ENCODE measurements at places on chromosomes 7 and 10.

- DNase-seq = no peak
Observed at GRCh38 chr10:112307358-112308124, 24.3 kb downstream of the TECTB start.

GRCh38 chr10:117615649-117616048 is 73.1 kb downstream of the EMX2 start:
- DNase-seq = no peak

DNA sequence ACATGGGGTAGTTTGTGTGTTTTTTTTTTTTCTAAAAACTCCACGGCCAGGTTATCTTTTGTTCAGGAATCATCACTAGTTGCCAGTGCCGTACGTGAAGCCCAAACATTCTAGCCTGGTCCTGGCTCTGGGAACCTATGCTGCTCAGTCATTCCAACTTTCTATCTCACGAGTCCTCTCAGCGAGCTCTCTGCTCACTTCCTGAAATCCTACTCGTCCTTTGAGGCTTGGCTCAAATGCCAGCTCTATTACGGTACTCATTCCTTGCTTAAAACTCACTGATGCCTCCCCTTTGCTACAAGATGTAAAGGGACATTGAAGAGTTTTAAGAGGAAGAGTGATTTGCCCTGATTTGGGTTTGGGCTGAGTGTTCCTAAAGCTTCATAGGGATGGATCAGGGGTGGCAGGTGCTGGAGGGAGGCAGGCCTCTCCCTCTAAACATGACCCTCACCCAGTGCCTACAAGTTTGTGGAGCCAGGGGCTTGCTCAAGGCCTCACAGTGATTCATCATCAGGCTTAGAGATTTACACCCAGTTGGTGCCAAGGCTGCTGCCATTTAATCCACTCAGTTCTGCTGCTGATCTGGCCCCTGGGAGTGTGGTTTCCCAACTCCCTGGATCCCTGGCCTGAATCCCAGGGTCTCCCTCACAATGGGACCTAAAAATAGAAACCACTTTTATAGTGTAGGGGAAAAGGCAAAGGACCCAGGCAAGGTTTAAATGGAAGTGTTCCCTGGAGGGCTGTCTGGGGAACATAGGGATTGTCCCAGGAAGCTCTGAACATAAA is 46.1 kb upstream of the R3HCC1L start:
- no peak for DNase-seq

DNA sequence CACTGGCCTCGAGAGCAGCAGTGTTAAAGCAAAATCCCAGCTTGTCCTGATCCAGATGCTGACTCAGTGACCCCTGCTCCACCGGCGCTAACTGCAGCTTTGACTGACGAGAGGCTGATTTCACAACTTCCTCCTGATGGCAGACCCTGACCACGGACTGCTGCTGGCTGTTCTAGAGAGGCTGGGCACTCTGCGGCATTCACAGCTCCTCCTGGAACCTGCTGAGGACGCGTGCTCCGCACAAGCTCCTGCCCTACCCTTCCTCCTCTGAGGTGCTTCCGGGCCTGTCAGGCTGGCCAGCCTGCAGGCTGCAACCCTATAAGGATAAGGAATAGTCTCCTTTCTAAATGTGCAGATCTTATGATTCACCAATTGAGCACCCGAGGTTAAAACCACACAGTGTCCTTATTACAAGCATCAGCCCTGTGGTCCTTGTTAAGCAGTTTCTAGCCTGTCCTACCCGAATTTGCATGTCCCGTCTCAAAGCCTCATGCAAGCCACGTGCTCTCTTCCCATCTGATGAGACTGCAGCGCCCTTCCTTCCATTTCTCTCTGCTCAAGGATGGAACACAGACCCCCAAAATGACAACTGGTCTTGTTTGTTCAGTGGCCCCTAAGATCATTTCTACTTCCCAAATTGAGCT is 35.5 kb upstream of the NCAPG2 start:
- no peak for DNase-seq

DNA sequence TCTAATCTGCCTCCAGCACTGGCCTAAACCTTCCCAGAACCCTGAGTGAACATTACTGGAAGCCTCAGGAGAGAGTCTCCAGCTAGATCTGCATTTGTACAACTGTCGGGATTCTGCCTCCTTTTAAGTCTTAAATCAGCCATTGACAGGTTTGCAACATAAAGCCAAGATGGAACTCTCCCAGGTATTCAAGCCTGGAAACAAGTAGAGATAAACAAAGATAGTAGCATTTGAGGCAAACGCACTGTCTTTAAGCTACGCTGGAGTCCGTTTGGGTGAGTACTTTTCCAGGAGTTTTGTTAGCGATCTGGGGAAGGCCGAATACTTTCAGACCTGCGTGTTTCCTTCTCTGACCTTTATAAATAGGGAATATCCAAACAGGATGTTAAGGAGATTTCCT is 317.2 kb upstream of the FZD8 start:
- DNase-seq = no peak

DNA sequence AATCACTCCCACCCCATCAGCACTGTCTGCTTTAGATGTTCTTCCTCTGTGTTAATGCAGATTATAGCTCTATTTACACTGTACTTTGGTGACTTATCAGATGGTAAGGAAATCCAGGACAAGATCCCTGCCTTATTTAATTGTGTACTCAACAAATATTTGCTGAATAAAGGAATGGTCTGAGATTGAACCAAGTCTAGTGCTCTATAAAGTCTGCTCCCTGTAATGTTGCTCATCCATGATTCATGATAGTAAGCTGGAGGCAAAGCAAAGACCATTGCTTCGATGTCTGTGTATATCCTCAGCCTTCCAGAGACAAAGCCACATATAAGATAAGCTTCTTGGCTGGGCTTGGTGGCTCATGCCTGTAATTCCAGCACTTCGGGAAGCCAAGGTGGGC is 33.5 kb downstream of the PLCE1 start:
- DNase-seq = no peak

DNA sequence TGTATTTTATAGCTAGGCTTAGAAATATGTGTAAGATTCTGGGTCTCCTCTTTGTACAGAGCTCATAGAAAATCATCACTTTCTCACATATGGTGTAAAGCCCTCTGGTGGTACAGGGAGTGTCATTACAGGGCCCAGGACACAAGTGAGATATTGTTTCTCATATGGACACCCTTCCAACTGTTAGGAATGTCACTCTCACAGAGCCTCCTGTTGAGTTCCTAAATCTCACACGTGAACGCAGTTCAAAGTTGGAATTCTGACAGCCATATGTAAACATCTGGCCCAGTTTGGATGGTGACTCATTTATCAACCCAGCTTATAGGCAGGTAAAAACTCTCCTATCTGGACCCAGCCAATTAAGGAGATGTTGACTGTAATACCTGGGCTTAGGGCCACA is 35.4 kb upstream of the ZNF107 start:
- DNase-seq = no peak

DNA sequence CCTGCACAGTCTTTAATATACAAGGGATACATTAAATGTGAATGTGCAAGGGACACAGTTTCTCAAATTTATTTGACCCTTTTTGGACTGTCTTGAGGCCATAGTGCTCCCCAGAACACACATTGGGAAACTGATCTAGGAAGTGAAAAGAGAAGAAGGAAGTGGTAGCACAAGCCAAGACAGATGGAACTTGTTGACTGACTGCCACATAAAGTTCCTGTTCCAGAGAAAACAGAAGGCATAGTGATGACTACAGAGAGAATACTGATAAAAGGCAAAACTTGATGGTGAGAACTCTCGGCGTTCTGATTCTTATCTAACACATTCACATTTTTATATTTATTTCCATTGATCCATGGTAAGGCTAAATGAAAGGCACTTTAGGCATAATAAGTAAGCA is 1216.4 kb downstream of the CNTNAP2 start:
- no peak for DNase-seq

DNA sequence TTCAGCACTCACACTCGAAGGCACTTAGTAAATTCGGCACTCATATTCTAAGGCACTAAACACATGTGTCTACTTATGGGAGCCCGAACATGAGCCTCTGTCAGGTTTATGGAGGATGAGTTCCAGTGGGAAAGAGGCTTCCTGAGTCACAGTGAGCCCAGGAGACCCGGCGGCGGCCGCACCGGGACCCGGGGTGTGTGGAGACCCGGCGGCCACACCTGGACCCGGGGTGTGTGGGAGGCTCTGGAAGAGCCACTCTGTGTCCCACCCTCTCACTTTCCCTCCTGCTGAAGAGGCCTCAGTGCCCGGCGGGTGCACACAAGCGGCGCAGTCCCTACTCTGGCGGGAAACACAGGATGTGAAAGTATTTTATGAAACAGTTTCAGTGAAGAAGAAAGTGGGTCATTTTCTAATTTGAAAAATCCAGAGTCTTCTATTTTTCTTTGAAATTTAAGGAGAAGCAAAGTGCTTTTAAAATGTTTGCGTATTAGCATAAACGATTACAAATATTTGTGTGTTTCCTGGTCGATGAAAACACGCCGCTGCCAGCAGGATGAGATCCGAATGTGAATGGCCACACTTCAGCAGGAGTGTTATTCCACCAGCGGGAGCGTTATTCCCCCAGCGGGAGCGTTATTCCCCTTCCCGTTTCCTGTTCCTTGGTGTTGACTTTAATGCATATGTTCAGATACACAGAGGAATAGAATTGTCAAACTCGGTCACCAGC is 625.1 kb downstream of the DNAJB6 start:
- DNase-seq = no peak

DNA sequence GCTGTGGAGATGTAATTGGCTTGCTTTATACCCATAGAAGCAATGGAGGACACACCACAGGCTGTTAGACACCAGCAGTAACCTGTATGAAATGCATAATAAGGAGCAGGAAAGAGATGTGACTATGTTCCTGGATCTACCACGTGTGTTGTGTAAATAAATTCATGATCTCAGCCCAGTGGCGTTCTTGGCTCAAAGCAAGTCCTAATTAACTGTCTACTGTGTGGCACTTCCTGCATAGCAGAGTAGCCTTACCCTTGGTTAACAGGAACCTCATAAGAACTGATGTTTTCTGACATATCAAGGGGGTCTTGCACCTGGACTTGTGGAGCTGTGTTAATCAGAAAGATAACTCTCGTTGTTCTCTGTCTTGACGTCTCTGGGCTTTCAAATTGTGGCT is 25.7 kb upstream of the FAM180A start:
- DNase-seq = no peak

GRCh38 chr10:99695761-99696160 is 36.2 kb downstream of the COX15 start:
- DNase-seq = no peak
